ENCODE measurements at places on chromosomes 7 and 10. TPM values are rescaled to one million over a fixed set of nuclear protein-coding genes. Genes with fewer than 3 reads are reported as not detected.

PRLHR gene
- not detected for total RNA-seq

PDE6C gene
- total RNA-seq, result not detected

SPDYE2B gene
- not detected for total RNA-seq

HMX3 gene
- not detected for total RNA-seq

TRPV6 gene
- not detected for total RNA-seq

PPP1R17 gene
- total RNA-seq, result not detected

MACC1 gene
- total RNA-seq, result 1.1 TPM

UTF1 gene
- not detected for total RNA-seq
